ENCODE measurements at places on chromosomes 1 and 21. TPM values are rescaled to one million over a fixed set of nuclear protein-coding genes. Genes with fewer than 3 reads are reported as not detected.

DNA sequence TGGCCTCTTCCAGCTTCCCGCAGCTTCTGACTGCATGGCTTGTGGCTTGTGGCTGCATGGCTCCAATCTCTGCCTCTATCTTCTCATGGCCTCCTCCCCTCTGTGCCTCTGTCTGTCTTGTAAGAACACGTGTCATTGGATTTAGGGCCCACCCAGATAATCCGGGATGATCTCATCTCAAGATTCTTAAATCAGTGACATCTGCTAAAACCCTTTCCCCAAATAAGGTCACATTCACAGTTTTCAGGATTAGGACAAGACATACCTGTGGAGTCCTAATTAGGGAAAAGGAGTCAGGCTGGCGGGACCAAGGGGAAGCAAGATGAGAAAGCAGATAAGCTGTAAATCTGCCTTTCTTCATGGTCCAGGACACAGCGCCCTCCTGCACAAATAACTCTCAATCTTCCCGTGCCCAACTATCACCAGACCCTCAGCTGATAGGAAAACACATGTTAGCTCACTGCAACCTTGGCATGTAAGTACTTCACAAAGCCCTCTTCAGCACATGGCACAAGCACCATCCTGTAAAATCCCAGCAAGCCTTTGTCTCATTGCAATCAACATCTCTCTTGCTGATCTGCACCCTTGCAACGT is 82.2 kb downstream of the SPSB1 start:
- DNase-seq, result no peak

DNA sequence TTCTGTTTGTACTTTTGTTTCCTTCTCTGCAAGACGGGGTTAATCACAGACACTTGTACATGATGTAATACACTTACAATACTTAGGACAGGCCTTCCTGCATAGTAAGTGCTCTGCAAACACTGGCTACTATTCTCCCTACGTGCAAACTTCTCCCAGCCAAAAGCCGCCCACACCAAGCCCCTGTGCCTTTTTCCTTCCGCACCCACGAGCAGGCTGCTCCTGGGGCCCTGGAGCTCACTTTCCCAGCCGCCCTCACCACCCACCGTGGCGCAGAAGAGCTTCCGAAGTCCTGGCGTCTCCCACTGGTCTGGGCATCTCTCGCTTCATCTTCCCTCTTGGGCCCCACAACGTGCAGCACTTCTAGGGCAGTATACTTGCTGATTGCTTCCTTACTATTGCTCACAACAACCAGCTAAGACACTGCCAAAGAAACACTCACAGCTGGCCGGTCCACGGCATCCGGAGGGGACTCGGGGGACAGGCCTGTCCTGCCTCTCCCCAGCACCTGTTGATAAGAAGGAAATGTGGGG is 22.5 kb upstream of the GPR157 start:
- peak; percentile 72 for DNase-seq

DNA sequence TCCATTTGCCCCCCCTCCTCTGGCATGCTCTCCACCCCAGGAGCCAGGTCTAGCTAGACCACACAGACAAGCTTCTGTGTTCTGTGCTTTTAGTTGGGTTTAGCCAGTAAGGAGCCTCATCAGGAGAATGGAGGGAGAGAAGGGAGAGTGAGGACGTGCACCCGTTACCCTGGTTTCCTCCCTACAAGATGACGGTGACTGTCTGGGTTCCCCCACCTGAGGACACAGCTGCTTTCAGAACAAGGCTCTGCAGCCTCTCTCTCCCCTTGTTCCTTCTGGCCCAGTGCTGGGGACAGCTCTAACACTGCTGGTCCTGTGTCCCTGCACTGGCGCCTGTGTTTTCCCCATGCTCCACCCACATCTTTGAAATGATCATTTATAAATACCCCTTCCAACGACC is 184.4 kb upstream of the GALNT2 start:
- no peak for DNase-seq

DNA sequence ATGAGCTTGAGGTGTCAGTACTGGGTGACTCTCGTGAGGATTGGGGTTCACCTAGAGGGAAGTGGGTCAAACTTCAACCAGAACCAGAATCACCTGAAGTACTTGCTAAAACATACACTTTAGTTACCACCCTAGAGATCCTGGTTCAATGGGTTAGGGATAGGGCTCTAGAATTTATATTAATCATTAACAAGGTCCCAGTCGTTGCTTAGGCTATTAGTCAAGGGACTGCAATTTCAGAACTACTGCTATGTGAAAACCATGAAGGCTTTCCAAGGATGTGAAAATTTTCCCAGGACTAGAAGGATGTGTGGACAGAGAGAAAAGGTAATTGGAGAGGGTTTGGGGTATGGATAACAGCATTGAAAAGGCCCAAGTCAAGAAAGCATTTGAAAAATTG is 162.6 kb downstream of the GRIK1 start:
- no peak for DNase-seq

GRCh38 chr1:118333601-118334210 is 148.7 kb upstream of the SPAG17 start:
- DNase-seq, result no peak

DNA sequence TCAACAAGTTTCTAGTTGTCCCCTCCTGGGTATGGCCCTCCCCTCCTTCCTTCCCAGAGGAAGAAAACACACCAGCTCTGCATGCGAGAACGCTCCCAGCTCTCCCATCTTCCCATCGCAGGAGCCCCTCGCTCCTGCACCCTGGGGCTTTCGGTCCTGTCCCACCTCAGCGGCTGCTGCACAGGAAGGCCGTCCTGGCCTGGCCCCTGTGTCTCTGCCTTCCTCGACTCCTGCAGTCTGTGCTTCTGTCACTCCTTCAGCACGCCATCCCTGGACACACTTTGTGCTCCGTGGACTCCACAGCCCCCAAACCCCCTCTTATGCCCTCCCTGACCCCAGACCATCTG is 23.2 kb downstream of the KRTAP10-1 start:
- DNase-seq, result no peak

DNA sequence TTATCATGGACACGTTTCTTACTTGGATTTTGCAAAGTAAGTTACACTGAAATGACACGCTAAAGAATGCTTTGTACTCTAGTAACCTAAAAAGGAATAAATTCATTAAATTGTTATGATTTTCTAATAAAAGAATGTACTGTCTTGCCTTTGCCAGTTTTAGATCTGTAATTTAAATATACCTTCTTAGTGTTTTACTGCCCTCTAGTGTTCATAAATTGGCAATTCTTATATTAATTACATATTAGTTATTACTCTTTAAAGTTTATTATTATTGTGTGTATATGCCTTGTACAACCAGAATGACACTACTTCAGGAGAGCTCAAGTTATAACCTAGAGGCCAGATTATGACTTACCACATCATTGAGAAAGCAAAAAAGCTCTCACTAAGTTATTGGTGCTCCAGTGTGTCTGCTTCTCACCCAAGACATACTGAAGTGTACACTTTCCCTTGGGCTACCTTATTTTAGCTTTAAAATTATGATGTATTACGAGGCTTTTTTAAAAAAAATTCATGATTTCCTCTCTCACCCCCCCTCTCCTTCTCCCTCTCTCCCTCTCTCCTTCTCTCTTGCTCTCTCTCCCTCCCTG is 169.9 kb downstream of the HS2ST1 start:
- DNase-seq, result no peak

DNA sequence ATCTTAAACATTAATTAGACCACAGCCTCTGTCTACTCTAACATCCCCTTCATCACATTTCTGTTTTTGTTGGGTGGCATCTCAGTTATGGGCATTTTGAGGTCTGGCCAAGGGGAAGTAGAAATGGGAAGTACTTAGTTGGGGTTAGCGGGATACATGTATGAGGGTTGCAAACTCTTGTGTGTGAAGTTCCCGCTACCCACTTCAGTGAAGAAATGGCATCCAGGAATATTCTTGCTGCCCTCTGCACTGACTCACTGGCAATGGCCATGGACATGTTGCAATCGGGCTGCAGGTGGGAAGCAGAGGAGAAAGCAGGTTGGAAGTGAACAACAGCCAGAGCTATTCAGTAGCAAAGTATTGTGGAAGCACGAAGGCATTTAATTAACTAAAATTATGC is 7.4 kb downstream of the CD48 start:
- DNase-seq, result peak; percentile 42

- DNase-seq, result no peak
Measured at GRCh38 chr1:228684607-228685006, 50.7 kb upstream of the RHOU start.

DNA sequence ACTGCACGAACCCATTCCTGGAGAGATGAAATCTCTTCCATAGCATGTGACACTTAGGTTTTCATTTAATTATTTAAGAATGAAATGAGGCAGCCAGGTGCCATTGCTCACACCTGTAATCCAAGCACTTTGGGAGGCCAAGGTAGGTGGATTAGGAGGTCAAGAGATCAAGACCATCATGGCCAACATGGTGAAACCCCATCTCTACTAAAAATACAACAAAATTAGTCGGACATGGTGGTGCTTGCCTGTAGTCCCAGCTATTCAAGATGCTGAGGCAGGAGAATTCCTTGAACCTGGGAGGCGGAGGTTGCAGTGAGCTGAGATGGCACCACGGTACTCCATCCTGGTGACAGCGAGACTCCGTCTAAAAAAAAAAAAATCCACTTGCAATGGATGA is 17.8 kb downstream of the L1TD1 start:
- DNase-seq, result no peak

DNA sequence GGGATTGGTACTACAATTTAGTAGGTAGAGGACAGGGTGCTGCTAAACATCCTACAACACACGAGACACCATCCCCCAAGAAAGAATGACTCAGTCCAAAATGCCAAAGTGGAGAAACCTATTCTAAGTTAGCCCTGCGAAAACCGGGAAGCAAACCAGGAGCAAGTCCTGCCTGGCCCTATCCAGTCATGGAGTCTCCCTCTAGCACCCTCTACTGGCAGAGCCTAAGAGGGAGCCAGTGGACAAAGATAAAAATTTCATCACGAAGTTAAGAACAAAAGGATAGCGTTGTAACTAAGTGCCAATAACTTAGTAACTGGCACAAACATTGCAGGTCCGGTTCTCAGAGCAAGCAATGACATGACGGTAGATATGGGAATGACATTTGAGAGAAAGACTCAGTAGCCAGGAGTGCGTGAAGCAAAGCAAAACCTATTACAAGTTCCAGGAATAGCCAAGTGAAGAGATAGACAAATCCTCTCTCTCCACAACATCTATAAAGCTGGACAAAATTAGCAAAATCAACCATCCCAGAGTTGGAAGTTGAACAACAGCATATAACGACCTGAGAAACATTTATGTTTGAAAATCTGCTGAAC is 383.5 kb downstream of the OMA1 start:
- DNase-seq, result peak; percentile 64

- DNase-seq, result no peak
Measured at GRCh38 chr1:81449786-81450185, 350.9 kb upstream of the ADGRL2 start.

Gene RGS8
- total RNA-seq, result not detected

Gene C8A
- not detected for total RNA-seq
